Fibroblast of skin of scalp (primary cell): ENCODE measurements at places on chromosomes 2 and 18.

GRCh38 chr2:230319211-230319862 is 7.7 kb upstream of the SP140L start:
- DNase-seq, result no peak

GRCh38 chr18:79792096-79792987 is 5.4 kb upstream of the KCNG2 start:
- DNase-seq, result no peak

GRCh38 chr2:8535469-8535795 is 146.4 kb upstream of the ID2 start:
- no peak for DNase-seq

DNA sequence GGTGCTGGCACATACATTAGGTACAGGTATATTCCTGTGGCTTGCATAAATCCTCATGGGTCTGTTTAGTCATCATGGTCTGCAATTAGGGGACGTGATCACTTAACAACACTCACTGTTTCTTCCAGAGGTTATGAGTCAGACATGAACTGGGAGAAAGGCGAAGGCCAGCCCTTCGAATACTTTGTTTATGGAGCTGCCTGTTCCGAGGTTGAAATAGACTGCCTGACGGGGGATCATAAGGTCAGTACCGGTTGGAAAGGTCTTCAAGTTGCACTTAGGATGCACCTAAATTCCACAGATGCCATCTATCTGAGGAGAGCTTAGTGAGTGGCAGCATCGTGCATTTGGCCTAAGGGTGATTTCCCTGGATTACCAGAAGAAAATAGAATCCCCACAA is 76.9 kb downstream of the AOX1 start:
- DNase-seq, result peak; percentile 31

DNA sequence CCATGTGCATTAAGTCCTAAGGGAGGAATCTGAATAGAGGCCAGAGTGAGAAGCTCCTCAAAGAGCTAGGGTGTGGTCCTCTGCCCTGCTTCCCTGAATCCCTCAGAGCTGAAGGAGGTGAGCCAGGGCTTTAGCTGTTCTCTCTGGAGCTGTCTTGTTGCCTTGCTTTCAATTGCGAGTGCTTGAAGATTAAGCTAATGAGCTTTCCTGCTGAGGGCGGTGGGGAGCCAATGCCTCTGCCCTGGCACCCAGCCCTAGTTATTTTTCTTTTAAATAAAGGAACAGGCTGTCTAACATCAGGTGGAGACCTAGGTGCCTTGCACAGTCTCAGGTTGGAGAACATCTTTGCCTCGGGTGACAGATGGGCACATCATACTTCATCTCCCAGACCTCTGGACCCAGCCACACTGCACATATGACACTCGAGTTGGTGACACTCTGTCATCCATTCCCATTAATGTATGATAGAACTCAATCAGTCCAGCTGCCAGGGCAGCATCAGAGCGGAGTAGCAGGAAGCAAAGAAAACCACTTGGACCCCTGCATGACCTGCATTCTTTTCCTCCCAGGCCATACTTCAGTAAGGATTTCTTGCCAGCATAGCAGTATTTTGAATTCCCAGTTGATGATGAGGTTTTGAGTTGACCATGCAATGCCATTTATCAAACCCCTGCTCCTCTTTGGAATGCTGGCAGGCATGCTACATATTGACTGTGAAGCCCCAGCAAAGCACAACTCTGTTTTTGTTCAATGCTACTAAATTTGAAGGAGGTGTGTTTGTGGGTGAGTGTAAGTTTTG is 292.7 kb downstream of the RNF144A start:
- DNase-seq, result peak; percentile 90

DNA sequence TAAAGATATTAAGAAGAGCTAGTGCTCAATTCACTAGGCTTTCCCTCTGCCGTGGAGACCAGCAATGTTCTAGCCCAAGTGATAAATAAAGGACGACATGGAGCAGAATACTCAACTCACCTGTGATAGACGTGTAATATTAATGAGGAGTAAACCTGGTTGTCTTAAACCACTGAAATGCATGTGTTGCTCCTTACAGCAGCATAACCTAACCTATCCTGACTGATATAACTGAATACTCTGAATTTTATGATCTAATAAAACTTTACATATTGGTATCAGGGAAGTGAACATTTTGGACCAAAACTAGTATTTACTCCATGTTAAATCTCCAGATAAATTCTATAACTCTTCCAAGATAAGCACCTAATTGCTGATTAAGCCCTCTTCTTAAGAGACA is 531.0 kb downstream of the METTL4 start:
- DNase-seq, result no peak

DNA sequence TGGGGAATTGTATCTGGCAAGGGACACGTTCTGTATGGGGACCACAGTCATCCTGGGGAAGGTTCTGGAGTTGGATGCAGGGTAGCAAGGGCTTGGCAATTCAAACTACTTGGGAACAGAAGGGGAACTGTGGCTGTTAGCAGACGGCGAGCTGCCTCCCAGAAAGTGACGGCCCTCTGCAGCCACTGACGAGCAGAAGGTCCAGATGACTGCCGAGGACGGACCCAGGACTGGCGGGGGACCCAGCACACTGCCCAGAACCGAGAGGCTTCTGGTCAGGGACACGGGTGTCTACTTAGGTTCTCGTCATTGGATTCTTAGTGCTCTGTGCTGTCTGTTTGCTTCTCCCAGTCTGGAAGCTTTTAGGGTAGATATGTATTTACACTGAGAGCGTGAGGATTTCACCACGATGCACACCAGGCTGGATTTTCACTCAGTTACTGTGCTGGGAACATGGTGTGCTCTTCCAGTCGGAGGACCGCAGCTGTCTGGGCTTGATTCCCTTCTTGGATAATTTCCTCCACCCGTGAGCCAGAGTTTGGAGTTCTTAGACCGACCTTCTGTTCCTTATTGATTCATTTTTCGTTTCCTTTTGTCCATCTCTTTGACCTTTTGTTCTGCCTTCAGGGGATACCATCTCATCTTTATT is 13.4 kb downstream of the GPR35 start:
- DNase-seq, result no peak

- DNase-seq, result no peak
These were observed 24.2 kb upstream of the COX7A2L start for GRCh38 chr2:42385225-42385624.

- DNase-seq, result no peak
These were observed 17.8 kb downstream of the HNRNPLL start for GRCh38 chr2:38584881-38585280.

DNA sequence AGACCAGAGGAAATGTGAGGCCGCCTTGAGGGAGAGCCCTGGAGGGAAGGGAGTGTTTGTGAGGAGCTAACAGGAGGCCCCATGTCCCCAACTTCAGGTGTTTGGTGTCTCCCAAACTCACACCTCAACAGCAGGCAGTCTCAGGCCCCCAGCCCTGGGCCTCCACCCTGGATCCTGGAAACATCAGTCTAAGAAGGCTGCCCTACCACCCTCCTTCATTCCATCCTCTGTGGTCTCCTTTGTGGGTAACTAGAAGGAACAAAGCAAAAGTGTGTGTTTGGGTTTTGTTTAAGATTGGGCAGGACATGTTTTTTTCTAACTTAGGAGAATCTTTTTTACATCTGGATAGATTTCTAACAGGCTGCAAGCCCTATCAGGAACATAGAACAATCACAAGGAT is 404.3 kb downstream of the BCL11A start:
- no peak for DNase-seq

GRCh38 chr2:179825494-179825893 is 35.9 kb downstream of the ZNF385B start:
- no peak for DNase-seq

DNA sequence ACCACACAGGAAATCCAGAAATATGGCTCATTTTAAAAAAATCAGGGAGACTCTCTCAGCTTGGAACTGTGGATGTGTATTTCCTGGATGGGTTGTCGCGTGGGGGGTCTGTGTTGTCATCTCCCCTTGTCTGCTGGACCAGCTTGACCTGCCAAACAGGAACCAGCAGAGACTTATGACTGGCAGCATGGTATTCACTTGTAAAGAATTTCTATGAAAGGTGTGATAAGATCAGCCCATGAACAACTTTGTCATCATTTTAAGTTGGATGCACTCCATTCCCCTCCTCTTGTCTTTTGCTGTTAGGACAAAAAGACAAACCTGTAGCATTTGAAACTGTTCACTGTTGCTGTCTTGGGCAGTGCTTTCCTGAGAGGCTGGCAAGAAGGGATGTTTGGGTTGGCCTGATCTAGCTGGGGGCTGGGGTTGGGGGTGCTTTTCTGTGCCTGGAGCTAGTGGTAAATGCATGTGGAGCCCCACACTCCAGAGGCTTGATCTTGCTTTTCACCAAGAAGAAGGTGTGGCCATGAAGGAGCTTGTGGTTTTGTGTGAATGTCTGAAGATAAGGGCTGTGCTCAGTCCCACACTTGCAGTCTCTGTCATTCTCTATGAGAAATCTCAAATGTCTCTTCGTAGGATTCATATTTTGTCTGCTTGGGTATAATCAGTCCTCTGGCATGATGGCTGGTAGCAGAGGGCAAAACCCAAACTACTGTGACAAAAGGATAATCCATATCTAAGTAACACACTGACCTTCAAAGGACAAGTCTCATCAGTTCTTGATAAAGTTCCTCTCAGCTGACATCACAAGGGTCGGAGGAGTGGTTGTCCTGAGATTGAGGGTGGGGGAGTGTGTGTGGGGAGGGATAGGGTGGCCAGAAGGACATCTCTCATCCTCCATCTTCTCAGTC is 39.0 kb downstream of the RALB start:
- DNase-seq, result peak; percentile 60

DNA sequence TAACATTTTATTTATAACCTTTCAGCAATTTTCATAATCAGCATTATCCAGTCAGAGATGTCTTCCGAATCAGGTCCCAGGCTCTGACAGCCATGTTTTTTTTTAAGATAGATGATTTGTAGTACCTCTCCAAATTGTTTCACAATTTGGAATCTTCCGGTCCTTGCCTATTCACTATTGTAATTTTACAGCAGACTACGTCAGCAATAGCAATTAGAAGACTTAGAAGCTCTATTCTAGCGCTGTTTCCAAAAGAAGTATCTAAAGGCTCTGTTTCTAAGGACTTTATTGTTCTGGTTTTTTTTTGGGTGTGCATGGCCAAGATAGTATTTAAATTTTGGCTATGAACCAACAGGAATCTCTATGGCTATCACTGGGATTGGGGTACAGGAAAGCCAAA is 94.6 kb upstream of the PELI1 start:
- no peak for DNase-seq

- DNase-seq, result peak; percentile 52
These were observed 70.6 kb upstream of the PSMD14 start for GRCh38 chr2:161237392-161238264.

DNA sequence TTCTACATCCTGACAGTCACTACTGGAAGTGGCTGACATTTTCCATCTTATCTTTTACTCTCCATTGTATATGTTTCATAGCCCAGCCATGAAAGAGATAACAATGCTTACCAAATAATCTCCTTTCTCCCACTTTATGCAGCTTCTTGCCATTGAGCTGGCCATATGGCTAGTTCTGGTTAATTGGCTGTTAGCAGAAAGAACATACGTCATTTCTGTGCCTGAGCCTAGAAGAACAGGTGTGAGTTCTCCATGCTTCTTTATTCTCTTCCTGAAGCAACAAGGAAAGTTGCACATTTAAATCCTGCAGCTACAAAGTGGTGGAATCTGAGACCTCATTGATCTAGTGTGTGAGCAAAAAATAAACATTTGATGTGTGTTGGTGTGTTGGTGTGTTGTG is 82.0 kb upstream of the FSHR start:
- no peak for DNase-seq

DNA sequence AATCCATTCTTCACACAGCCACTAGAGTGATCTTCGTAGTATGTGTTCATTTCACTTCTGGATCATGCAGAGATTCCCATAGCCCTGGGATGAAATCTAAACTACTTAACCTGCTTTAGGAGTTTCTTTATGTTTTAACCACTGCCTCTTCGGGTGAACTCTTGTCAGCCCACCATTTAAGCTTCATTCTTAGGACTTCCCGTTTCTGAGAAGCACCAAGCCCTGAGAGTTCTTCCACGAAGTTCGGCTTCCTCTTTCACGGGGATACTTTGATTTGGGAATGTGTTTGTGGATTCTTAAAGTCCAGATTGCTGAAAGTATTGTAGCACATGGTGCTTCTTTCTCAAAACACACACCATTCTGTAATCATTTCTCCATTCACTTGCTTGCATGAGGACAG is 205.0 kb downstream of the UBE2E3 start:
- DNase-seq, result no peak

DNA sequence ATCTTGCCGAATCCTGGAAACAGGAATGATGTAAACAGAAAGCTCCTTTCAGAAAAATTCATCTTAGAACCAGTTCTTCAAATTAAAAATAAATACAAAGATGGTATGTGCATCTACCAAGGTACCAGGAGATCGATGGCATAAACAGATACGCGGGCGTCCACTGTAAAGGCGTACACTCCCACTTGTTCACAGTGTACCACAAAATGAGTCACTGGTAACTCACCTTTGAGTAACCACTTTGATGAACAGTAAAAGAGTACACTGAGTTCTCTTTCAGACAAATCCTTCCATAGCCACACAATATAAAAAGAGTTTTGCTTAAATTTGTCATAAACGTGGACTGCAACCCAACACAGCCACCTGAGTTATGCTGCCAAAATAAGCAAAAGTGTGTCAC is 128.3 kb downstream of the DNER start:
- no peak for DNase-seq

- DNase-seq, result no peak
These were observed 8.6 kb downstream of the FAM124B start for GRCh38 chr2:224393157-224393872.

- DNase-seq, result peak; percentile 71
These were observed 281.8 kb upstream of the TCF4 start for GRCh38 chr18:55869556-55870501.

GRCh38 chr2:189498205-189498604 is 56.9 kb downstream of the WDR75 start:
- DNase-seq, result no peak

DNA sequence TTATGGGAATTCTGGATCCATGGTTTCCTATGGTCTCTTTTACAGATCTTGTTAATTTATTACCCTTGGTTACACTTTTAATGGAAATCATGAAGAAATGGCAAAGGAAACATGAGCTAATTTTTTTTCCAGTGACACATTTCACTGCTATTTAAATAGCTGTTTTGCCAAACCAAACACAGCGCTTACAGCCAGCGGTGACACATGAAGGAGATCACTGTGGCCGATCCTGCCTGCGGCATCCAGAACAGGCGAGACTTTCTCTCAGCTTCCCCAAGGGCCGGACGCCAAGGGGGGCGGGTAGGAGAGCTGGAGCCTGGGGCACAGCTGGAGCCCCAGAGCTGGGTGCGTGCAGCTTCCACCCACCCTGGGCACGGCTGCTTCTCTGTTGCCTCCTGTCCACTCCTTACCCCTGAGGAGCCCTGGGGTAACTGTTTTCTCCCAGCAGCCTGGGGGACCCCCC is 81.4 kb upstream of the PKDCC start:
- DNase-seq, result peak; percentile 99
